NCI-H2171 treated with DMSO at 0.1 percent for 48 hours (cell line): ENCODE measurements at places on chromosomes 1 and 21.

DNA sequence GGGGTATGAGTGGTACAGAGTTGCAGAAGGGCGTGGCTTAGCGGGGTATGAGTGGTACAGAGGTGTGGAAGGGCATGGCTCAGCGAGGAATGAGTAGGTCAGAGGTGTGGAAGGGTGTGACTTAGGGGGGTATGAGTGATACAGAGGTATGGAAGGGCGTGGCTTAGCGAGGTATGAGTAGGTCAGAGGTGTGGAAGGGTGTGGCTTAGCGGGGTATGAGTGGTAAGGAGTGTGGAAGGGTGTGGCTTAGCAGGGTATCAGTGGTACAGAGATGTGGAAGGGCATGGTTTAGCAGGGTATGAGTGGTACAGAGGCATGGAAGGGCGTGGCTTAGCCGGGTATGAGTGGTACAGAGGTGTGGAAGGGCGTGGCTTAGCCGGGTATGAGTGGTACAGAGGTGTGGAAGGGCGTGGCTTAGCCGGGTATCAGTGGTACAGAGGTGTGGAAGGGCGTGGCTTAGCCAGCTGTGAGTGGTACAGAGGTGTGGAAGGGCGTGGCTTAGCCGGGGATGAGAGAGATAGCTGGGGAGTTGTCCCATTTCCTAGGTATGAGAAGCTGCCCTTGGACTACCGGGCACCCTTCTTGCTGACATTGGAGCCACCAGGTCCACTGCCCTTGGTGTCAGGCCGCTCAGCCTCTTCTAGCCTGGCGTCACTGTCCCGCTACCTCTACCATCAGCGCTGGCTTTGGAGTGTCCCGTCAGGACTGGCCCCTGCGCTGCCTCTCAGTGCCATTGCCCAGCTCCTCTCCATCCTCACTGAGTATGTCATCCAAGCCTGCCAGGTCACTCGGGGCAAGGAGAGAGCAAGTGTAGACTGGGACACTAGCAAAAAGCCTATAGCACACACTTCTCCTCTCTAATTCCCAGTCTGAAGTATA lies 29.8 kb downstream of the HYI start:
- no peak for DNase-seq

DNA sequence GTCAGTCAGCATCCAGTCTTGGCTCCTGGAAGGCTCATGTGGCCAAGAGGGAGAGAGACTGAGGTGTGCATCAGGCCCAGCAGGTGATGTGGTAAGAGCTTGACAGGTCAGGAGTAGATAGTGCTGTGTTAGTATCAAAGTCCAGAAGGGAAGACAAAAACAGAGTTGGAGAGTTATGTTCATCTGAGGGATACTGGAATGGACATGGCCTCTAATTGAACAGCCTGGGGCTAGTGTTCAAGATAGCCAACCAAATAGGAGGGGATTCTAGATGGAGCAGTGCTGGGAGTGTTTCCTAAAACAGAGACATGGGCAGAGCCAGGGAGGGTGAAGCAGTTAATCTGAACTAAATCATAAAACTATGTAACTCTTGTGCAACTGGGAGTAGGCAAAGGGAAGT lies 120.7 kb upstream of the MARK1 start:
- no peak for DNase-seq

DNA sequence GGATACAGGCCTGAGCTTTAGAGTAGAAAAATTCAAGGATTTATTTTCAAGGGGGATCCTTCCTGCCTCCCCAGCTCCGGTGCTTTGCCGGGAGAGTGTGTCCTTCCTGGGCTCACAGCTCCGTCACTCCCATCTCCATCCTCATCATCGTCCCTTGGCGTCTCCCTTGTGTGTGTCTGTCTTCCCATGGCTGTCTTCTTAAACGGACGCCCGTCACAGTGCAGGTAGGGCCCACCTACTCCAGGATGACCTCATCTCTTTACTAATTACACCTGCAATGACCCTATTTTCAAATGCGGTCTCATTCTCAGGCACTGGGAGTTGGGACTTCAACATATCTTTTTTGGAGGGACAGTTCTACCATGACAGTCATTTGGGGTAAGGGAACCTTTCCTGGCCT lies 320.3 kb upstream of the C1orf174 start:
- no peak for DNase-seq

GRCh38 chr1:228264090-228264829 lies 56.4 kb downstream of the OBSCN start:
- DNase-seq, result no peak

DNA sequence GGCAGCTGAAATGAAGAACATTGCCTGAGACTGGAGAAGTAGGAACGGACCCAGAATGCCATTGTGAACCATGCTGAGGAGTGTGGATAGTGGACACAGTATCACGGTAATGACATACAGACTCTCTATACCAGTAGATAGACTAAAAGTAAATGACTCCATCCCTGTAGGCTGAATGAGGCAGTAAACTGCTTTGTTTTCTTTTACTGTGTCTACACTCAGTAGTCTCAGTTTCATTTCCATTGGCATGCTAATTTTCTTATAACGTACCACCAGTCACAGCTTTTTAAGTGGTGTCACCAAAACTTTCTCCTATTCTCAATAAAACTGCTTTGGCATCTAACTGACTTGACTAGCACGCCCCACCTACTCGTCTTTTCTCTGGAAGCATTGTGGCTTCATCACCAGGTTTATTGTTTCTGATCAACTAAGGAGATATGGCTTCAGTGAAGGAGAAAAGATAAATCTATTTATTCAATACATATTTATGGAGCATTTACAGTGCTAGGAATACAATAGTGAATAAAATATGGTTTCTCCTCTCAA lies 8.4 kb upstream of the ZNF697 start:
- DNase-seq, result no peak

DNA sequence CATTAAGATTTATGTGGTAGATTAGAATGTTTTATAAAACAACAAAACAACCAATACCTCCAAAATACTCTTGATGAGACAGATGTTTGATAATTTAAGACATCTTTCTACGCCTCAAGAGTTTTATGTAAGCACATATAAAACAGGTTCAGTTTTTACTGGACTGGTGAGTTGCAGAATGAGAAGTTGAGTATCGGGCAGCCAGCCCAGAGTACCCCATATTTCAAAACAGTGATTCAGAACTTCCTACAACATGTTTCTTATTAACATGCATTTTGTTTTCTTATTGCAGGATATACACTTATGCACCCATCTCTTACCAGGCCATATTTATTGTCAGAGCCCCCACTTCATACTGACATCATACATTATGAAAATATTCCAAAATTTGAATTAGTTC lies 91.4 kb upstream of the RAVER2 start:
- no peak for DNase-seq

DNA sequence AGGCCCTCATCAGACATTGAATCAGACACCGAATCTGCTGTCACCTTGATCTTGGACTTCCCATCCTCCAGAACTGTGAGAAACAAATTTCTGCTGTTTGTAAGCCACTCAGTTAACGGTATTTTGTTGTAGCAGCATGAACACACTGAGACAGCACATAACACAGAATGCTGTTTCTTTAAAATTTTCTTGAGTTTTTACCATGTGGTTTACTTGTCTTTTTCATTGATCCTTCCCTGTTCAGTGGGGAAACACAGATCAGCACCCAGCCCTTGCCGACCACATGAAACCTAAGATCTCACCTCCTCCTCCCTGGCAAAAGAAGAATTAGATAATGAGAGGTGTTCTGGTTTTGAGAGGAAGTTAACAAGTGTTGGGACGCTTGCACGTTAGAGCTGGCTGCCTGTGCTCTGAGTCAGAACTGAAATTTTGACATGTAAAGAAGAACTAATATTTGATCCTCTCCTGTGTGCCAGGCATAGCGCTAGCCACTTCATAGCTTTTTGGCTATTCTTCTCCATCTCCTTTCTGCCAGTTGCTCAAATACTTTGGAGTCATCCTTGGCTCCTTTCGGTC lies 179.6 kb downstream of the DHRS3 start:
- DNase-seq, result no peak

GRCh38 chr1:100606438-100606837 lies 68.5 kb downstream of the GPR88 start:
- peak; percentile 57 for DNase-seq

DNA sequence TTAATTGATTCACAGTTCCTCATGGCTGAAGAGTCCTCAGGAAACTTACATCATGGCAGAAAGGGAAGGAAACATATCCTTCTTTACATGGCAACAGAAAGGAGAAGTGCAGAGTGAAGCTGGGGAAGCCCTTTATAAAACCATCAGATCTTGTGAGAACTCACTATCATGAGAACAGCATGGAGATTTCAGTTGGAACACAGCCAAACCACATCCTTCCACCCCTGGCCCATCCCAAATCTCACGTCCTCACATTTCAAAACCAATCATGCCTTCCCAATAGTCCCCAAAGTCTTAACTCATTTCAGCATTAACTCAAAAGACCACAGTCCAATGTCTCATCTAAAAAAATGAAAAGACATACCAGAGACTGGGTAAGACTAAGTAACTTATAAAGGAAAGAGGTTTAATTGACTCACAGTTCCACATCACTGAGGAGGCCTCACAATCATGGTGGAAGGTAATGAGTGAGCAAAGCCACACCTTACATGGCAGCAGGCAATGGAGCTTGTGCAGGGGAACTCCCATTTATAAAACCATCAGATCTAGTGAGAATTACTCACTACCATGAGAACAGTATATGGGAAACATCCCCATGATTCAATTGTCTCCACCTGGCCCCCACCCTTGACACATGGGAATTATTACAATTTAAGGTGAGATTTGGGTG lies 105.2 kb downstream of the MRPL39 start:
- no peak for DNase-seq
